ENCODE measurements at places on chromosomes 1 and 21.

- DNase-seq = no peak
Observed at GRCh38 chr1:30778979-30779293, 21.4 kb upstream of the LAPTM5 start.

DNA sequence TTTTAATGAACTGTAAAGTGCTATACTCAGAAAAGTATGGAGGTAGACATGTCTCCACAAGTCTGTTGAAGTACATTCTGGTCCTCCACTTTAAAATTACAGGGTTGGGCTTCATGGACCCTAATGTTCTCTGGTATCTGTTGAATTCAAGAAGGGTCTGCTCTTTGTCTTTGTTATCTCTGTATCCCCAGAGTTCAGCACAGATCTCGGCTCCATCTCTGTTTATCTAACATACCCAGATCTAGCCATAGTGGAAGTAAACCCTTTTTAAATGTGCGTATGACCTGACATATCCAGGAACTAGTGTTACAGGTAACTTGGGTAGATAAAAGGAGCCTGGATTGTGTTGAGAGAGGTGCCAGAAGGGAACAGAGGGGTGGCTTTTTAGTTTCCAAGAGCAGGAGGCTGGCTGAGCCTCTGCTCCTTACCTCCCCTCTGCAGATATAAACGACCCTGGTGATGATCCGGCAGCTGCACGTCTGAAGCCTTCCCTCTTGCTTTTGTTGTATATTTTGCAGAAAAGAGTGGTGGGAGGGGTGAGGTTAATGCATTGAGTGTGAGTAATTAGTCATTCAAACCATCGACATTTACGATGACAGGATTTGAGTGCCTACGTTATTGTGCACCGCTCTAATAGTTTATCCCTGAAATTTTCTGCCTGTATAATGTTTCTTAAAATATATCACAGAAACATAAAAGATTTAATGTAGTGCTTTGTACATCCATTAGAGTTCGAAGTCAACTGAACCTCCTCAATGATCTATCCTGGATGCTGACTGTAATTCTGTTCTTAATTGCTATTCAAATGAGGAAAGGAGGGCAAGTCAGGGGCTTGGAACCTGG is 30.8 kb downstream of the ELAVL4 start:
- peak; percentile 95 for DNase-seq

DNA sequence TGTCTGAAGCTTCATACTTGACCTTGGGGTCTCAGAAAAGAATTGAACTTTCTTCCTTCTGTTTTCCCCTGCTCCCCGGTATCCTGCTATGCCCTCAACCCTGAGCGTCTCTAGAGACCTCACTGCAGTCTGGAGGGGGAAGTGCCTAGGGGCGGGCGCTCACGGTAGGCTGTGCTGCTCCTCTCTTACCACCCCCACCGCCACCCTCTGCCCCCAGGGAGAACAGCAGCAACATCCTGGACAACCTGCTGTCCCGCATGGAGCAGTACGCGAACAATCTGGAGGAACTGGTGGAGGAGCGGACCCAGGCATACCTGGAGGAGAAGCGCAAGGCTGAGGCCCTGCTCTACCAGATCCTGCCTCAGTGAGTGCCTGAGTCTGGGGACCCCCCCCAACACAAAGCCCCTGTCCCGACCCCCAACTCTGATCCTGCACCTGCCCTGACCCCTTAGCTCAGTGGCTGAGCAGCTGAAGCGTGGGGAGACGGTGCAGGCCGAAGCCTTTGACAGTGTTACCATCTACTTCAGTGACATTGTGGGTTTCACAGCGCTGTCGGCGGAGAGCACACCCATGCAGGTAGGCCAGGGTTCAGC is 10.3 kb downstream of the NPR1 start:
- no peak for DNase-seq

GRCh38 chr1:13584876-13585611 is 1.4 kb downstream of the PDPN start:
- no peak for DNase-seq

- DNase-seq = no peak
Observed at GRCh38 chr1:55777545-55777944, 562.4 kb upstream of the USP24 start.

GRCh38 chr1:8460132-8460544 is 142.2 kb downstream of the SLC45A1 start:
- DNase-seq = no peak

Measured in NCI-H1417 (cell line).